Ureter (tissue), 1 donor: ENCODE measurements at places on chromosomes 2 and 18.

GRCh38 chr2:218516614-218517013, 51.5 kb downstream of the USP37 start:
- no peak for DNase-seq

DNA sequence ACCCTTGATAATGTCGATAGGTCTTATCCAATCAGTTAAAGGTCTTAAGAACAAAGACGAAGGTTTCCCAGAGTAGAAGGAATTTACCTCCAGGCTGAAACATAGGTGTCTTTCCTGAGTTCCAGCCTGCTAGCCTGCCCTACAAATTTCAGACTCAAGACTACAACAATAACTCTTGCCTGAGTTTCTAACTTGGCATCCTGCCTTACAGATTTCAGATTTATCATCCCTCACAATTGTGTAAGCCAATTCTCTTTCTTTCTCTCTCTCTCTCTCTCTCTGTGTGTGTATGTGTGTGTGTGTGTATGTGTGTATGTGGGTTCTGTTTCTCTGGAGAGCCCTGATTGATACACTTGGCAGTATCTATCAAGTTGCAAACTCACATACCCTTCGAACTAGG, 37.2 kb upstream of the B4GALT6 start:
- no peak for DNase-seq

GRCh38 chr18:41674506-41674905, 280.5 kb upstream of the PIK3C3 start:
- DNase-seq = no peak

GRCh38 chr2:162217598-162217997, 25.6 kb downstream of the FAP start:
- no peak for DNase-seq

- DNase-seq = no peak
These were observed 36.0 kb downstream of the PCBP1 start for GRCh38 chr2:70123051-70123828.

- no peak for DNase-seq
These were observed 72.7 kb downstream of the ANKRD12 start for GRCh38 chr18:9209279-9209678.

GRCh38 chr2:43107679-43108078, 118.7 kb downstream of the ZFP36L2 start:
- no peak for DNase-seq

GRCh38 chr2:15985531-15985930, 45.2 kb downstream of the MYCN start:
- no peak for DNase-seq

- no peak for DNase-seq
These were observed 154.6 kb downstream of the THADA start for GRCh38 chr2:43441195-43441594.

GRCh38 chr2:74696829-74697228, 42.8 kb downstream of the SEMA4F start:
- DNase-seq = no peak

DNA sequence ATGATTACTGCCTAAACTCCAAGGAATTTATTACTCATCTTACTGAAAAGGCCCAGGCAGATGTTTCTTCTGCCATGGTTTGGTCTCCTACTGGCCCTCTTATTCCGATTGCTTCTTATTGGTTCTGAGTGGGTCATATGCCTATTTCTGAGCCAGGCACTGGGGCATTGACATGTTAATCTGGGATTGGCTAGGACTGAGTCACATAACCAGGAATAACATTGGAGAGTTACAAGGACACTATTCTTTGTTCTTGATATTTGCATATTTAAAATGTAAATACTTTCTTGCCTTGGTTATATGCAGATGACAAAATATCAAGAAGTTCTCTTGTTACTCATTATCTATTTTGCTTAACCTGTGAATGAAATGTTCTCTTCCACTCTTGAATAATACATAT, 534.4 kb upstream of the SLC39A10 start:
- no peak for DNase-seq

- no peak for DNase-seq
These were observed at the start of gene NYAP2 for GRCh38 chr2:225399504-225399903. TSS of gene NYAP2 (plus strand) at chr2:225399710. CDS start at chr2:225408881, 9,171 bp downstream.

DNA sequence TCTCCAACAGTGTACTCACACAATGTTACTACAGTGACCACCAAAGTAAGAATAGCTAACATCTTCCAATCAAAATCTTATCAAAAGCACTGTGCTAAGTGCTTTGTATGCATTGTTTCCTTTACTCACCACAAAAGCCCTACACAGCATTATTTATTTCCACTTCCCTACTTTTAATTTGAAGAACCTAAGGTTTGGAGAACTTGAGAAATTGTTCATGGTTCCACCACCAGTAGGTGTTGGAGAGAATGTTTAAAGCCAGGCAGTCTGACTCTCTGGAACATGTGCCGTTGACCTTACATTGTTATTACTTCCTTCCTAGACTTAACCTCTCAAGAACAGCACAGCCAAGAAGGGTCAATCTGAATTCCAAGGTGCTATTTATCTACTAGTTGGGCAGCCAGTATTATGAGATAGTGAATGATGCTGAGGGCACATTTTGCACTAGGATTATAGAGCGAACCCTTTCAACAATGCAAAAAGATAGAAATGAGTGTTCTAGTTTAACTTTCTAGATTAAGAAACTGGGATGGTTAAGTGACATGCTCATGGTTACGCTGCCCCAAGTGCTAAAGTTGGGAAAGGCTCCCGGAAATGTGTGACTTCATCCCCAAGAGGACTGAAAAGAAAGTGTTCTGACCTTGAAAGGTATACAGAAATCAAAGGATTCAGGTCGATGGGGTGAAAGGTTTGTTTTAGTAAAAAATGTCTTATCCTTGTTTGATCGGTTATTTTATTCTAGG, 55.2 kb upstream of the FAM136A start:
- DNase-seq = no peak
